Cortex of kidney (tissue), 1 donor: ENCODE measurements at places on chromosomes 12 and 14.

GRCh38 chr12:127613056-127613455, 653.9 kb upstream of the TMEM132C start:
- DNase-seq = no peak

GRCh38 chr12:96155781-96156180, 38.4 kb upstream of the ELK3 start:
- no peak for DNase-seq

- no peak for DNase-seq
Measured at GRCh38 chr14:44384093-44384492, 123.0 kb downstream of the FSCB start.

DNA sequence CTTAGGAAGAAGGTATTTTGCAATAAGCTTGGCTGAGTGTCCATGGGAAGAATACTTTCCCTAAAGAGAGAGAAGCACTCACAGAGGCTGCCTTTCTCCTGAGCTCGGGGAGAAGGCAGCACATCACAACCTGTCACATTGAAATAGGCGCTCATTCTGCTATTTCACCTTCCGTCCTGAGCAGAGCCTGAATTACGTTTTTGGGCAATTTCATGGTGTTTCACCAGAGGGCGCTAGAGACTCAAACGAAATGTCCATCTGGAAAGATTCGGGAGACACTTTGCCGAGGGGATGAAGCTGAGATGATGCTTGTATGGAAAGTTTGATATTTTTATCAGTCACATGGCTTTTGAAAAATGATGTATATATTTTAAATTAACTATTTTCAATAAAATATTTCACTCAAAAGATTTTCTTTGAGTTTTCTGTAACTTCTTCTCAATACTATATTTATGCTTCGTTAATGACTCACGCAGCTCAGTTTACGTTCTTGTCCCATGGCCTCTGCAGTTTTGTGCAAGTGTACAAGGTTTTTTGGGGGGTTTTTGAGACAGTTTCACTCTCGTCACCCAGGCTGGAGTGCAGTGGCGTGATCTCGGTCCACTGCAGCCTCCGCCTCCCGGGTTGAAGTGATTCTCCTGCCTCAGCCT, 17.4 kb upstream of the B4GALNT3 start:
- DNase-seq = no peak

GRCh38 chr12:15268927-15269552, 47.8 kb upstream of the RERG start:
- no peak for DNase-seq

DNA sequence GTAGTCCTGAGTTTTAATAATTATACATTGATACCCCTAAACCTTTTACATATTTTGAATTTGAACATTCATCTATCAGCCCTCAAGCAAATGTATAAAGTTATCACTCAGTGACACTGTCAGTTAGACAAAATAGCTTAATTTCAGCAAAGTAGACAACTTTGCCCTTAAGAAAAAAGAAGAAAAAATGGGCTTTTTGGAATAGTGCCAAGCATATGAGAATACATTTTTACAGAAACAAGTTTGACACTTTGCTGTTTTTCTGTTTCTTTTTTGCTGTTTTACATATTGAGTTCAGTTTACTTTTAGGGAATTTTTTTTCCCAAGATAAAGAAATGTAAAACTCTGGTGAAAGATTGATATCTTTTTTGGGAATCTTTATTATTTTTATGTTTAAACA, 14.3 kb downstream of the TBK1 start:
- DNase-seq = no peak

DNA sequence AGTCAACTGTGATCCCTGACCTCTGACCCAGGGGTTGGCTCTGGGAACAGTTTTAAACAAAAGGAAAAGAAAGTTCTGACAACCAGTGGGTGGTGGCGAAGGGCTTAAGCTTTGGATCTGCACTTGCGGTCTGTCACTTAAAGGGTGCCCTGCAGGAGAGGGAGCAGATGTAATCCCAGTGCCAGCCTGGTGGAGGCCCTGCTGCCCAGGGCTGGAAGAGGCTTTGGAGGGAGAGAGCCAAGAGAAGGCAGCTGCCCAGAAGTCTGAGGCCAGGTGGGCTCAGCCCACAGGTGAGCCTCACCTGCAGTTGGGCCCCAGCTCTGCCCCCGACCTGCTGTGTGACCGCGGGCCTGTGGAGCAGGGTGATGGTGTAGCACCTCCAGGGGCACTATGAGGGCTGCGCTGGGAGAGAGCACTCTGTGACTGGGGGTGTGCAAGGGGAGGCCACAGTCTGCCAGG, 19.1 kb downstream of the SH2B3 start:
- DNase-seq = no peak

DNA sequence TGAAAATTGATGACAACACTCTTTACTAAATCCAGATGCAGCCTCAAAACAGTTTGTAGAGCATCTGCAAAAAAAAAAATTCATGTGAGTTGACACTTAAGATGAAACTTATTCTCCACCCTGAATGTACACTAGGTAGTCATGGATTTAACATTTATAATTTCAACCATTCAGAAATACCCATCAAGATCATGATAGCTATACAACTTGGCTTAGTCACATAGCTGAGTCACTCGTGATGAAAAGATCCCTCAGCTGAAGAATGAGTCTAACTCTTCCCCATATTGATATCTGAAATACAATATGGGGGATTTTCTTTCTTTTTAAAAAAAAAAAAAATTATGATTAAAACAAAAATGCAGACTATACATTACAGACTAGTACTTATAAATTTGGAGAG, 104.8 kb upstream of the PLEKHG7 start:
- no peak for DNase-seq

DNA sequence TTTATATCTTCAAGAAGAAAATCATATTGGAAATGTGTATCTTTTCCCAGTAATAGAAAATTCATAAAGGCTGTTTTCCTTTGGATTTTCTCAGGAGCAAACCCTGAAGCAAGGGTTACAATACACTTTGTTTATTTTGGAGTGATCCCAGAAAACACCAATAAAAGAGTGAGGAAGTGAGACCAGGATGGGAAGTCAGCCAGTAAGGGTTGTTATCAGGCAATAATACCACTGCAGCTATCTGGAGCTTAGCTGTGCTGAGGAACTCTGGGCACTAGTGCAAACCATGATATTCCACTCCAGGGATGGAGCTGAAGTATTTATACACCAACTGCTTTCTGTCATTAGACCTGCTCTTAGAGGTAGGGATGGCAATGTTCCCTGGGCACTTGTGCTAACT, 1002.3 kb downstream of the FLRT2 start:
- no peak for DNase-seq

- no peak for DNase-seq
Measured at GRCh38 chr14:56149151-56149550, 30.9 kb downstream of the PELI2 start.

GRCh38 chr12:87784350-87784749, 244.9 kb downstream of the C12orf50 start:
- DNase-seq = no peak

- DNase-seq = no peak
Measured at GRCh38 chr14:39212034-39212433, 21.7 kb upstream of the MIA2 start.

DNA sequence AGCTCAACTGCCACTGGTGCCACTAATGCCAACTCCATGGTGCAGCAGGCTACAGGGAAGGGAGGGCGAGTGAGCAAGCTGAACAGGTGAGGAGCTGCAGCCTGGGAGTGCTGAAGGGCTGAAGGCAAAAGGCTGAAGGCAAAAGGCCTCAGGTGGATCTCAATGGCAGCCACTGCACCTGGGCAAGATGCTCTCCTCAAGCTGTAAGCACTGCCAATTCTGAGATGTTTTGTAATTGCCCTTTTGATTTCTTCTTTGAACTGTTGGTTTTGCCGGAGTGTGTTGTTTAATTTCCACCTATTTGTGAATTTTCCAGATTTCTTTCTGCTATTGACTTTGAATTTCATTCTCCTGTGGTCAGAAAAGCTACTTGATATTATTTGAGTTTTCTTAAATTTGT, 97.6 kb downstream of the PIK3C2G start:
- no peak for DNase-seq

DNA sequence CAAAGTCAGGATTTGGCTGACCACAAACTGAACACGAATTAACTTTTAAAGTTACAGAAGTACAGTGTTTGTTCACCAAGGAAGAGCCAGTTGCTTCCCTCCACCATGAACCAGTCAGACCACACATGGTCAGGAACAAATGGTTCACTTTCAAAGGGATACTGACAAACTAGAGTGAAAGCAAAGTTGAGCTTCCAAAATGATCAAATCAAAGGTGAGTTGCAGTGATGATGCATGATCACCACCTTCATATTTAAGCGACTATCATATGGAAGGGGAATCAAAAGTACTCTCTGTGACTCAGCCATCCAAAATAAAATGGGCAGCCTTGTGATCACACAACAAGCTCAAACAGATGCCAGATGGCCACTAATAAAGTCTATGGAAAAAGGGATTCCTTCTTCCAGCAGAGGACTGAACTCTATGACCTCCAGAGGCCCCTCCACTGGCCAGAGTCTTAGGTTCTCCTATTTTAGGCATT, 13.1 kb downstream of the NT5DC3 start:
- DNase-seq = no peak

DNA sequence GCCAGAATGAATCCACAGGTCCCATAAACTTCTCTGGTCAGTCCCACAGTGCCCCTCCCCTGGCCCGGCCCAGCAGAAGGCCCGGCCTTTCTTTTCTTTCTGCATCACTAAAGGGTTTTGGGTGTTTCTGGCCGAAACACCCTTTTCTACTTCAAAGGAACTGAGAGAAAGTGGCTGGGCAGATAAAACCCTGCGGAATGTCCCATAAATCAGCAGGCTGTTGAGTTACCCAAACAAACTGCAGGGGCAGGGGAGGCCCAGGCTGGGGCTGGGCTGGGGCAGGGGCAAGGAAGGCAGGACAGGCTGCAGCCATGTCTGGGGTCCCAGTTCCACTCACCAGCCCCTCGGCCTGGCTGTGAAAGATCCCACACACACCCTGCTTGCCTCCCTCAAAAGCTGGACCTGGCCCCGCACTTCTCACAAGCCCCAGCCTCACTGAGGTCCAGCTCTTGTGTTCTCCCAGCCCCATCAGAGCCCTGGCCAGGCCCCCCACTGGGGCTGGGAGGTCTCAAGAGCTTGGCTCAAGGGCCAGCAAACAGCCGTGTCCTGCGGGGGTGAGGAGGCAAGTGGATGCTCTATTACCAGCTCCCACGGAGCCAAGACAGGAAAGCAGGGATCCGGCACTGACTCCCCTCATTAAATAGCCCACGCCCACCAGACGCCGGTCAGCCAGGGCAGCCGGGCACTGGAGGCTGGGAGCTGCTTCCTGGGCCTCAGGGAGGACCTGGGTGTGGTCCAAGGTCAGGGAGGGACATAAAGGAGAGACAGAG, 41.9 kb downstream of the CCNK start:
- DNase-seq = no peak

GRCh38 chr12:23947395-23947794, 2.1 kb downstream of the SOX5 start:
- DNase-seq = no peak

DNA sequence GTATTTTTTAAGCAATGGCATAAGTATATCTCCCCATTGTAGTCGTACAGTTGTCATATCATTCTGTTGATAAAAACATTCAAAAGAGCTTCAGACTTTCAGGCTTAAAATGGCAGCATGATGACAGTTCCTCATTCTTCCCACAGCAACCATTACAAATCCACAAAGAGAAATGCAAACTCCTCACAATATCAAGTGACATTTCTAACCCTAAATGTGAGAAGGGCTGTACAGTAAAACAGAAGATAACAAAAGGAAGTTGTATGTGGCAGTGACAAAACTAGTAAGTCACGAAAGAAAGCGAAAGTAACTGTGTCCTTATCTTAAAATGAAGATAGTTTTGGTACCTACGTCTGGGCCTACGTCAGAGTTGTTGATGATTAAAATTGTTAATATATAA, 46.7 kb downstream of the GXYLT1 start:
- no peak for DNase-seq

DNA sequence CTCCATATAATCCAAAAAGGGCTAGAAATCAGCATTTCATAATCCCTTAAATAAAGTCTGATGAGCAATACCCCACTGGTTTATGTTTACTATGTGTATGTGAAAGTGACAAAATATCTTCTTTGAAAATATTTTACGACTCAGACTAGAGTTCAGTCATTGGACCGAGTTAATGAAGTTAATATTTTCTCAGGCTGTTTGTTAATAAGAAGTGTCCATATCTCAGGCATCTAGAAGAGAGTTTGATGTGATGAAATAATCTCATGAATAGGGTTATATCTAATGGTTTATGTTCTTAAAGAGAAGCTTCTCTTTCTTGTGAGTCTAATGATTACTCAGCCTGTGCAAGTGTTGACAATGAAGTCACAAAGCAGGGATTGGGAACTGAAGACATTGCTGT, 51.8 kb downstream of the WIF1 start:
- DNase-seq = no peak

GRCh38 chr14:36582011-36582873, at the start of gene NKX2-8:
Gene NKX2-8 (minus strand): TSS chr14:36582614. CDS start chr14:36582389, 225 bp downstream.
- no peak for DNase-seq
